ENCODE measurements at places on chromosomes 7 and 10.

GRCh38 chr7:27899601-27900000 is 159.6 kb downstream of the TAX1BP1 start:
- DNase-seq: no peak

GRCh38 chr10:122130474-122131110 is 140.5 kb upstream of the BTBD16 start:
- DNase-seq: no peak

GRCh38 chr7:17466216-17466615 is 167.8 kb downstream of the AHR start:
- DNase-seq: no peak

DNA sequence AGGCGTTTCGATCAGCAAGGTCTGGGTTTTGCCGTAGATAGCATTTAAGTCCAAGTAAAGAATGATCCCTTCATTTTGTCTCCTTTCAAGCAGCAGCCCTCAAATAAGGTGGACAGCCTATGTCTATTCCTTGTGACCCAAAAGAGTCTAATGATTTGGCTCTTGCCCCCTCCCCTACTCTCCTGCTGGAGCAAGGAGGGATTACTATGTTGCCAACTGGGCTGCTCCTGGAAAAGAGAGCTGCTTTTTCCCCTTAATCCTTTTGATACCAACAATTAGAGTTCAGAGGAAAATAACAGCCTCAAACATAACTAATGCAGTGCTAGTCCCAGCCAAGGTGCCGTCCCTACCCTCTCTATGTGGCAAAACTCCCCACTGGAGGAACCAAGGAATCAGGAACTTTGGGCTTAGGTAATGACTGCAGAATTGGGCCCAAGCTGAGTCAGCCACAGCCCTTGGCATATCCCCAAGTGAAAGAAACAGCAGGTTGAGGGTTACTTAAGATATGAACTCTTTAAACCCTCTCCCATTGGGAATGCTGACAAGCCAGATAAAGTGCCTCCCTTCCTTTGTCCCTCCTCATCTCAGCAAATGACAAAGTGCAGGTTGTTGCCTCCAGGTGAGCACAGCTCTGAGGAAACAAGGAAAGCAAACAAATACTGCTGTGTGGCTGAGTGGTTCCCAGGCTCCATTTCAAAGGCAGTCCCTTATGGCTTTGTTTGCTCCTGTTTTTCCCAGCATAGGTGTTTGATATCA is 643.7 kb downstream of the INHBA start:
- DNase-seq: no peak

DNA sequence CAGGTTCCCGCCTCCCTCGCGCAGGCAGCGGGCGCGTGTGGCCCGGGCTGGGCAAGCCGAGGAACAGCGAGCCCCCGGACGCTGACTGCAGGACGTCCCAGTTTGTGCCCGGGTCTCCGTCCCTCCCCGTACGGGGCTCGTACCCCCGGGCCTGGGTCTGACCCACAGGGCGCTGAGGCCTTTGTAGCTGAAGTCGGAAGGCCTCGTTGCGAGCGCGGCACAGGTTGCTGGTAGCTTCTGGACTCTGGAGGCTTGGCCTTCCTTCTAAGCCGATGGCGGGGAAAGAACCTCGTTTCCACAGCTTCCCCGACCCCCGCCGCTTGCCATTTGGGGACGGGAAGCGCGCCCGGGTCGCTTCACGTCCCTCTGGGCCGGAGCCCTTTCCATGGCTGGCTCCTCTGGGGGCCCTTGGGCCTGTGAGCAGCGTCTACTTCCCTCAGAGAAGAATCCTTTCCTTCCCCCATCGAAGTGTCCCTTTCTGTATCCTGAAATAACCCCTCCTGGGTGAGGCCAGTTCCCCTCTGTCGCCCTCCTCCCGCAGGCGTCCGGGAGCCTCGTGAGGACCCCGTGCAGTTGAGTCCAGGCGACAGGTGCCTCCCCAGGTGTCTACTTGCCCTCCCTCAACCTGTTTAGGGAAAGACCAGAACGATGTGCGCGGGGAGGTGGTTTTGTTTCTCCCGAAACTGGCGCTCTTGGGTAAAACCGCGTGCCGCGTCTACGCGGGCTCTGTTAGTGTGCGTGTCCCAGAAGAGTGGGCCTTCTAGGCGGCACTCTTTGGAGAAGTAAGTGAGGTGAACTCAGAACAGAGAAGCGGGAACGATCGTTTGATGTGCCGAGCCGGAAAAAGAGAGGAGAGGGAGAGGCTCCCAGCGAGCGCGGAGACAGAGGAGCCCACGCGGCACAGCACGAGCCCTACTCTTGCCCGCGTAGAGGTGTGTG is 9.3 kb downstream of the EVX1 start:
- no peak for DNase-seq

GRCh38 chr10:69684981-69685353 is 54.9 kb downstream of the FAM241B start:
- no peak for DNase-seq
